Stimulated activated CD8-positive, alpha-beta memory T cell treated with anti-CD3 and anti-CD28 coated beads, Interleukin-4, amount 100 ng/mL, for 48 hours (primary cell): ENCODE measurements at places on chromosomes 12 and 14.
A peak's percentile ranks its signal among the peaks of the same experiment; 100 is the strongest.

DNA sequence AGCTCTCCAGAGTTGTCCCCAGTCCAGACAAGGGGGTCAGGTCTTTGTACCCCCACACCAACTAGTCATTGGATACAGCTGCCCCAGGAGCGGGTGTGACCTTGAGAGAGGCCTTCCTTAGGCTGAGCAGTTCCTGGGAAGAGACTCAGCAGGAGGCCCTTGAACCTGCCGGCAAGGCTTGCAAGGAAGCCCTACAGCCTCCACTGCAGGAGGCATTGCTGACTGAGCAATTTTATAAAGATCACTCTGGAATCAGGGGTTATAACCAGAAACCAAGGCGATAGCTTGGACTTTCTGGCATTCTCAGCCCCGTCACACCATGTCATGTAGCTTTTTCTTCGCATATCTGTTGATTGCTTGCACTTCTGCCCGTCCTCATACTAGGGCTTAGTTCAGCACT, 291.3 kb upstream of the CRY1 start:
- no peak for DNase-seq

- DNase-seq: no peak
These were observed 493.8 kb downstream of the NPAS3 start for GRCh38 chr14:33432407-33433023.

DNA sequence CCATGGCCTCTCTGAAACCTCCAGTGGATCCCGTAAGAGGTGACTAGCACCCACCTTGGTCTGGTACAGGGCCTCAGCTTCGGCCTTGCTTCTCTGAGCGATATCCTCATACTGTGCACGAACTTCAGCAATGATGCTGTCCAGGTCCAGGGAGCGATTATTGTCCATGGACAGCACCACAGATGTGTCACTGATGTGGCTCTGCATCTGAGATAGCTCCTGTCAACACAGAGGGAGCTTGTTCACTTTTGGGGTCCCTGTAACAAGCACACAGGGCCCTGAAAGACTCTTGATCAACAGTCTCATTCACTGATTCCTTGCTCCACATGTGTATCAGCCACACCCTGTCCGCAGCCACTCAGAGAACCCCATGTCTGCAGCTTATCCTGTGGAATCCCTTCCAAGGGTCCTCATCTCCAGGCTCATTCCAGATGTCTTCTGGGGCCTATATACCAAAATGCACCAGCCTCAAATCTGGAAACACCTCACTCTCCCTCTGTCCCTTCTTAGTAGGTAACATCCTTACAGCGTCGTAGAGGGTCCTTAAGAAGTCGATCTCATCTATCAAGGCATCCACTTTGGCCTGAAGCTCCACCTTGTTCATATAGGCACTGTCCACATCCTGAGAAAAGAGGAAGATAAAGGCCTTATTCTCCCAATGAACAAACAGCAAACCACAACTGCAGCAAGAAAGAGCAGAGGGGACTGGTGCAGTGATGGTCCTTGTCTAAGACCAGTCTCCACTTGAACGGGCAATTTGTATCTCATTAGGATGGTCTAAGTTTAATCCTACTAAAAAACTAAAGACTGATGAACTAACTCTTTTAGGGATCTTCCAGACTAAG, 3.5 kb downstream of the KRT3 start:
- no peak for DNase-seq

GRCh38 chr12:92492995-92493394, 209.8 kb upstream of the PLEKHG7 start:
- no peak for DNase-seq

DNA sequence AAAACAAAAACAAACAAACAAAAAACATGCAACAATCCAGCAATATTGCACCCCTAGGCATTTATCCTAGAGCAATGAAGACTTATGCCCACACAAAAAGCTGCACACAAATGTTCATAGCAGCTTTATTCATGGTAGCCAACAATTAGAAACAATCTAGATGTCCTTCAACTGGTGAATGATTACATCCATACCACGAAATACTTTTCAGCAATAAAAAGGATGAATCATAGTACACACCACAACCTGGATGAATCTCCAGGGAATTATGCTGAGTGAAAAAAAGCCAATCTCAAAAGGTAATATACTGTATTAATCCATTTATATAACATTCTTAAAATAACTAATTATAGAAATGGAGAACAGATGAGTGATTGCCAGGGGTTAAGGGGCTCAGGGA, 14.5 kb upstream of the GPR162 start:
- DNase-seq: no peak

GRCh38 chr12:27592548-27592947, 68.5 kb downstream of the PPFIBP1 start:
- no peak for DNase-seq

GRCh38 chr12:109387425-109388166, 39.9 kb downstream of the MYO1H start:
- DNase-seq: no peak

DNA sequence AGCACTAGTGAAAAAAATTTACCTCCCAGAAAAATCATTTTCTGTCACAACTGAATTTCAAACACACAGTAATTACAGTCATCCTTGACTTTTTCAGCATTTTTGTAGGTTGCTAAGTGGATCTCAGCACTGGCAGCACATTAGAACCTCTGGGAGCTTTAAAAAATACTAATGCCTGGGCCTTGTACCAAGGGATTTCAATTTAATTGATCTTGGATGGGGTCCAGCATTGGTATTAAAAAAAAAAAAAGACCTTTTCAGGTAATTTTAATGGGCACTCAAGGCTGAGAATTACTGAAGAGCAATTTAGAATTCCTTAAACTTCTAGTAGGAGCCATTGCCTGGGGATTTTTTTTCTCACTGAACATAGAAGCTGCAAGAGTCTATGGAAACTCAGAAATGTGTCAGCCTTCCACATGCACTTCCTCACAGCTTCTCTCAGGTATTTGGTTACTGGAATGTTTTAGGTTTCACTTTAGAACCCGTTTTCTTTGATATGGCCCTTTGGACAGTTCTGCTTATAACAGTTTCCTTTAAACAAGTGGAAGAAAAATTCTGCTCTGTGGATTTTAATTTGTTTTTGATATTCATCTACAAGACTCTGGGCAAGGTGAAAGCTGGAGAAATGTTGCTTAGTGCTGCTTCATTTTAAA, 88.5 kb upstream of the DACT1 start:
- DNase-seq: no peak

- DNase-seq: no peak
These were observed 37.2 kb downstream of the ATP2B1 start for GRCh38 chr12:89671469-89671868.

GRCh38 chr12:107884769-107885694, 110.5 kb downstream of the ASCL4 start:
- peak; percentile 63 for DNase-seq

DNA sequence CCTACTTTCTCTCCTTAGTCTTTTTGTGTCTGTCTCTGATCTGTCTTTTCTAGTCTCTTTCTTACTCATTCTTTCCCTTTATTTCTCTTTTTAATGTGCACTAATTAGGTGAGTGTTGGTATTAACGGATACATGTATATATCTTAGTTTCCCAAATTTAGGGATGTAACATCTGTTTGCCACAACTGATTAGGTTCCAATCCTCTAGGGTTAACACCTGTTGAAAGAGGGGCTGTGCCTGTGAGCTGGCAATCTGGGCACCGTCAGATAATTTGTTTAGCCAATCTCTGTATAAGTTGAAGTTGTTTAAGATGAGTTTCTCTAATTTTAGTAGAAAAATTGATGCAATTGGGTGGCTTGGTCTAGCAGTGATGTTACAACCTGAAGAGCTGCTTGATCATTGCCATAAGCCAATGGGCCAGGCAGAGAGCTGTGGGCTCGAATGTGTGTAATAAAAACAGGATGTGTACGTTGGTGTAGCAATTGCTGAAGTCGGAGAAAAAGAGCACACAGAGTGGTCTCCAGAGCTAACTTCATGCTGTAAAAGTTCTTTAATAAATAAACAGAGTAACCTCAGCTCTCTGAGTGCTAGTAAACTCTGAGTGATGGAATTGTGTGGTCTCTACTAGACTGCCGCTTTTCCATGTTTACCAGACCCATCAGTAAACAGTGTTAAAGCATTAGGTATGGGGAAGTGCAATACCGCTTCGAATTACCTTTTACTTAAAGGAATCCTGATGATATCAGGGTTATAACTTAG, 18.3 kb upstream of the LYZ start:
- DNase-seq: no peak

- no peak for DNase-seq
These were observed 207.2 kb downstream of the TMTC2 start for GRCh38 chr12:82893896-82894295.

DNA sequence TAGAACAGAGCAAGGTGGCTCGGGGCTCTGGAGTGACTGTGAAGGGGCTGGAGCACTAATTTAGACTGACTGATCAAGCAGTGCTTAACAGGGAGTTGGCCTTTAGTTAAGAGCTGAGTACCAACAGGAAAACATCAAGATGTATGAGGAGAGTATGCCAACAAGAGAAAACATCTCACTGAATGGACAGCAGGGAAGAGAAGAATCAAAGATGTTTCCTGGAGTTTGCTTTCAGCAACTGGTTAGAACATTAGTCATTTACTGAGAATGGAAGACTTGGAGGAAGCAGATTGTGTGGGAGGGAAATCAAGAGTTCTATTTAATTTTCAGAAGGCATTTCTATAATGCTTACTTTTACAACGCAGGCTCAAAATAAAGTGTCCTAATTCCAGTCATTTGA, 259.3 kb downstream of the ADAMTS20 start:
- DNase-seq: no peak

DNA sequence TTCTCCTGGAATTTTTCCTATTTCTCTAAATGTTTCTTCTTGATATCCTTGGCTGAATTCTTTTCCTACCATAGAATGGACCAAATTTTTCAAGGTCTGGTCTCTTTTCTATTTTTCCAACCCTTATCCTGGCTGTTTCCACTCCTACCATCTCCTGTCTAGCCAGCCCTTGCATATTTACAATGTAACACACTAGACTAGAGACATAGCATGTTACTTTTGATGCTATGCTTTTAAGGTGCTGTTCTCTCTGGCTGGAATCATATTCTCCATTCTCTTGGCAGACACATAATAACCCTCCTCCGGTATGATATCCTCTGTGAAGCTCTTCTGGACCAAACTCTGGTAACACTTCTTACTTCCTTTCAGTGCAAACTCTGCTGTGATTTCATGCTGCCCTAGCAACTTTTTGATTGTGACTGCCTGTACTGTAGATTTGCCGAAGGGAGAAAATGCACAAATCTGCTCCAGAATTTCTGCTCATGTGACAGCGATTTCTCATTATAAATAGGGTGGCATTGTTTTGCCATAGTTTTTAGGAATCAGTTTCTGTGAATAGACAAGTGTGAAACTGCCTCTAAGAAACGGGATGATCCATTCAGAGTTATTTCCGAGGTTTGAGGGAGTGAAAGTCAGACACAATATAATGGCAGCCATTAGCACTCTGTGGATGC, 284.4 kb downstream of the MDGA2 start:
- no peak for DNase-seq

- no peak for DNase-seq
These were observed 9.5 kb upstream of the CEP170B start for GRCh38 chr14:104855532-104856090.

GRCh38 chr14:105193916-105194782, 13.0 kb upstream of the NUDT14 start:
- DNase-seq: peak; percentile 55

DNA sequence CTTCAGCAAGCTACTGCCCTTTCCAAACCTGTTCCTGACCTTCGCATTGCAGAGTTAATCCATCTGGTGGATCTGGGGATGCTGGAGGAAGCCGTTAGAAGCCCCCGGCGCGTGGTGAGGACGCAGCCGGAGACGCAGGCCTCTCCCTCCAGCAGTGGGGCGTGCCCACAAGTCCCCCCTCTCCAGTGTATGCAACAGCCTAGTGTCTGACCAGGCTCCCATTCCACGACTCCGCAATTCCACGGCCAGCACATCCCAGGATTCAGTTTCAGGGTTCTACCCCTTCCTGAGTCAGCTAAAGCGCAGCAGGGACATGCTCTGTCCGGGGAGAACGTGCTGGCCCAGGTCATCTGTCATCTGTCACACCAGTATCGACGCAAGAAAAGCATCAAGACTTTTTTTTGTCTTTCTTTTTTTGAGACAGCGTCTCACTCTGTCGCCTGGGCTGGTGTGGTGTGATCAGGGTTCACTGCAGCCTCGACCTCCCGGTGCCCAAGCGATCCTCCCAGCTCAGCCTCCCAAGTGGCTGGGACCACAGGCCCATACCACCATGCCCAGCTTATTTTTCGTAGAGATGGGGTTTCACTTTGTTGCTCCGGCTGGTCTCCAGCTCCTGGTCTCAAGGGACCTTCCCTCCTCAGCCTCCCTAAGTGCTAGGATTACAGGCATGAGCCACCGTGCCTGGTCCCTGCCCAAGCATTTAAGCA, 8.0 kb upstream of the DYNC1H1 start:
- no peak for DNase-seq

GRCh38 chr12:96350982-96351381, 49.3 kb downstream of the CDK17 start:
- DNase-seq: no peak

GRCh38 chr12:10304161-10304574, 3.5 kb upstream of the KLRD1 start:
- peak; percentile 53 for DNase-seq

DNA sequence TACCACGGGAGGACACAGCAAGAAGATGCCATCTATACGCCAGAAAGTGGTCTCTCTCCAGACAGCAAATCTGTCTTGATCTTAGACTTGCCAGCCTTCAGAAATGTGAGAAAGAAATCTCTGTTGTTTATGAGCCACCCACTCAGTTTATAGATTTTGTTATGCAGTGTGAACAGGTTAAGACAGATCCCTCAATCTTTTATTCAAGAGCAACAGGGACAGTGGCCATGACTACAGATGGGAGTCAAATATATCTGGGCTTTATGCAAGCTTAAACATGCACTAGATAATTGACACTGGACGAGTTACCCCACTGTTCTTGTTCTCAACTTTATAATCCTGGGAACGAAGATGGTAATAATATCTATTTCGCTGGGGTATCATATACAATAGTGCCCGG, 288.7 kb downstream of the RPAP3 start:
- DNase-seq: no peak

- DNase-seq: no peak
These were observed 17.7 kb upstream of the C1S start for GRCh38 chr12:7042842-7043241.

- DNase-seq: no peak
These were observed 120.3 kb downstream of the GPR135 start for GRCh38 chr14:59344691-59345455.

DNA sequence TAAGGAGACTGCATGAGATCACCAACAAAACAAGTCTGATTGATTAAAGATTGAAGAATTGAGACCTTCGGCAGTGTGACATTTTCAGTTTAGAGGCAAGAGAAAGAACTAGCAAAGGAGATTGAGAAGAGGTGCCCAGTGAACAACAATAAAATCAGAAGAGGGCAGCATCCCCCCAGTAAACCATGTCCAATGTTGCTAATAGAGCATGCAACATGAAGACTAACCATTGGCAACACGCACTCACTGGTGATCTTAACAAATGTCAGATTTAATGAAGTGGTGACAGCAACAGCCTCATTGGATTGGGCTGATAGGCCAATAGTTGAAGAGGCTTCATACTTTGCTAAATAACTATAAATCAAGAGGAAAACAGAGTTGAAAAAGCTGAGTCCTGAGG, 20.7 kb upstream of the TAS2R14 start:
- DNase-seq: no peak
